ENCODE measurements at places on chromosomes 1 and 21.
A peak's percentile ranks its signal among the peaks of the same experiment; 100 is the strongest.

DNA sequence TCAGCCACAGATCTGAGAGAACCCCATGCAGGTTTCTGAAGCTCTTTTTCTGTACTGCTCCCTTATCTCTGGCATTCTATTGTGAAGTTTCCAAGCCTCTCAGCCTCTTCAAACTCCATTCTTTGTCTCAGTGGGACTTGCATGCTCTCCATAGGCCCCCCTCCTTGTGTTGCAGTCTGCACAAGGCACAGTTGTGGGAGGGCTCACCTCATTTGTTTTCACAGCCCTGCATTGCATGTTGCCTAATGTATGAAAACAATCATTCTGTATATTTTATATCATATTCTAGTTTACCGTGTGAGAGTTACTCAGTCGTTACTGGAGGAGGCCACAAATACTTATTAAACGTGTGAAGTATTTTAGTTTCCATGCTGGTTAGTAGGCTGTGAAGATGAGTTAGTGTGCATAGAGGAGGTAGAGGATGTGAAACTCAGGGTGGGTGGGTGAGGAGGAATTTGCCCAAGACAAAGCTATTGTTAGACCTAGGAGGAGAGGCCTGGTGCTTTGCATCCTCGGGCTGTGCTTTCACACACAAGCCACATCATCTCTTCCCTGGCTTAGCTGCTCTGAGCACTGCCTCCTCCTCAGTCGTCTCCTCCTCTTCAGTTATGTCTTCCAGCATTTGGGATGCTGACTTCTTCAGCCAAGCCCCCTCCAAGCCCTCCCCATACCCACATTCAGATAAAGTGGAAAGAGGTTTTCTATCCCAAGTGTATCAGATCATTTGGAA, 7.8 kb upstream of the CHI3L2 start:
- no peak for DNase-seq

GRCh38 chr1:27955076-27955475, 4.7 kb upstream of the XKR8 start:
- no peak for DNase-seq

- DNase-seq: peak; percentile 1
Measured at GRCh38 chr1:201282931-201283829, at the start of gene PKP1. Gene PKP1, plus strand, starts transcription at chr1:201283506. Its CDS starts 197 bp downstream, at chr1:201283703.

GRCh38 chr1:65308781-65309303, 501 bp upstream of the DNAJC6 start:
- DNase-seq: no peak
